Substantia nigra (tissue), 51 donors: ENCODE measurements at places on chromosomes 4 and X.

GRCh38 chrX:77668391-77669237 lies 117.4 kb downstream of the ATRX start:
- DNase-seq, result no peak

DNA sequence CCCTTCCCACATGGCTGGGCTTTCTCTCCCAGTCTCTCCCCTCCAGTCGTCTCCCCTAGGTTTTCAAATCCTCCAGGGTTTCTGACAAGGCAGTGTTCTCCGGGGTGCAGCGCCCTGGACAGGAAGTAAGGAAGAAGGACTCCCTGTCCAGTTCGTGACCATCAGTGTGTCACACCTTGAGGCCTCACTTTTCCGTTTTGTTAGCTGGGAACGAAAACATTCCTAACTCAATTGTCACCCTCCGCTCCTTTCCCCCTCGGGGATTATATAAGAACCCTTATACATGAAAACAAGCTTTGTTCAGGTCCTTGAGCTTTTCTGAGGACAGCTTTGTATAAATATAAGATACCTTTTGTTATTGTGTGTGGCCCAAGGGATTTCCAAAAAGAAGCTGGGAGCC lies 92.1 kb downstream of the KDR start:
- DNase-seq, result no peak

DNA sequence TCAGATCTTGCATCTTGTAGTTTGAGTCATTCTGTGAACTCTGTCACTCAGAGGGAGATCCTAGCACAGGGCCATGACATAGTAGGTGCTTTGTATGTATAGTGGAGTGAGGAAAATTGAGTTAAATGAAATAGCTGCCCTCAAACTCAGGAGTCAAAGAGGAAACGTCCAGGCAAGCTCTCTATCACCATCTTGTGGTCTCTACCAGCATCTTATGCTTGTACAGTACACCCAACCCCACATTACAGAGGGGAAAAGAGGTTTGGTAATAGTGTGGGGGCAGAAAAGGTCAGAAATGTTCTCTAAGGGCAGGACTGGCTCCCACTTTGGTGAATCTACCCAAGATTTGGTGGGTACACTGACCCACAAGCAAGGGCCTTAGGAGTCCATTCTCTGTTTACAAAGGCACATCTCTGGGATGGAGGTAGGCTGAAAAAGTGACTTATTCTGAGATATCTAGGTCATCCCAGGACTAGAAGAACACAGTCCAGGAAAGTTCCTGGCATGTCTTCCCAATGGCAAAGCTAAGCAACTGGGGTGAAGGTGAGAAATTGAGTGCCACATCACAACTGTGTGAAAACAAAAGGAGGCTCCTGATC lies 131.8 kb downstream of the OR13H1 start:
- DNase-seq, result no peak

- no peak for DNase-seq
Measured at GRCh38 chrX:106168107-106168506, at the start of gene PWWP3B. PWWP3B (plus strand) TSS chrX:106168305; CDS start chrX:106205433, 37,128 bp downstream.

DNA sequence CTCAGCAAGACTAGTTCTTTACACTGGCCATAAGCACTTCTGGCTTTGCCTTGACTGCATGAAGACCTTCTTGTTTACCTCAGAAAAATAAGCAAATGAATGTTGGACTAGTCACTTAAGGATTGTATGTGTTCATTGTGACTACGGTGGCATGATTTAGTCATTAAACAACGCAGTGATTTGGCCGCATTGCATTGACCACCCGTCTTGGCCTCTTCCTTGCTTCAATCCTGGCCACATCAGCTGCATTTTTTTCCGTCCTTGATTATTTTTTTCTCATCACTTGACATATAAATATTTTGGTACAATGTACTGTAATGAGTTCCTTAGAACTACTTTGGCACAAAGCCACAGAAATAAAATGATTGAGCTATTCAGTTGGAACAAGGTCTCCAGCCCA lies 656.2 kb downstream of the RAB28 start:
- no peak for DNase-seq

DNA sequence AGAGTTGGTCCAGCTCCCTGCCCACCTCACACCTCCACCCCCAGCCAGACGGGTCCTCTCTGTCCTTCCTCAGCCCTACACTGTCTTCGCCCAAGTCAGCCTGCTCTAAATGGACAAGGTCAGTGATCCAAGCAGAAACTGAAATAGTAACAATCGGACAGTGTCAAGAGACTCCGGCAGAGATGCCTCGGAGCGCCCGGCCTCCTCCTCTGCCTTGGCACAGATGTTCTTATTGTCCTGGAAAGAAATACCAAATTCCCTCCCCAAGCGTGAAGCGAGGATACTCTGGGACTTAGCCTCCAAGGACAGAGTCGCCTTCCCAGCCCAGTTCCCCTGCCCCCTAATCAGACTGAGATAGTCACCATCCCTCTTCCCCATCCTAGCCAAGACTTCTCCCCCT lies 28.5 kb downstream of the UTP14A start:
- DNase-seq, result no peak

- DNase-seq, result no peak
Measured at GRCh38 chr4:163755013-163755412, 260.5 kb downstream of the TMA16 start.

- no peak for DNase-seq
Measured at GRCh38 chr4:151468715-151469696, 60.0 kb downstream of the FHIP1A start.

GRCh38 chrX:37783305-37783704 lies 3.4 kb downstream of the CYBB start:
- no peak for DNase-seq

DNA sequence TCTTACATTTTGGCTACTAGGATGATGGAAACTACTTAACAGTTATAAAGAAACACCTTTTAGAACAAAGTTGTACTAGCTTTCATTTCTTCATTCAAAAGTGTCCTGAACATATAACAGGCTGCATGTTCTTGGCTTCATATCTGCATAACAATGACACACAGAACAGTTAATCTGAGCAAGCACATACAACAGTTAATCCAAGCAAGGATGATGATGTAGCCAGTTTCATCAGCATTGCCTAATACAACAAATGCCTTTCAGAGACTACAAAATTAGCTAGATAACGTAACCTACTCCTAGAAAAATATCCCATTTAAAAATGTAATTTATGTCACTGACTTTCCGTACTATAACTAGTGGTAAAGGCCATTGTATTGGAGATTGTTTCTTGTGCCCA lies 182.1 kb downstream of the SCFD2 start:
- DNase-seq, result no peak
